CD8-positive, alpha-beta T cell (primary cell): ENCODE measurements at places on chromosomes 2 and 18. TPM values are rescaled to one million over a fixed set of nuclear protein-coding genes. Genes with fewer than 3 reads are reported as not detected.

The ARHGAP25 gene
- total RNA-seq: 35.8 TPM

The CNGA3 gene
- total RNA-seq: not detected

The PLCL1 gene
- total RNA-seq: 8.2 TPM

The LIMS1 gene
- total RNA-seq: 10.1 TPM
